Thyroid gland (tissue), 4 donors: ENCODE measurements at places on chromosomes 4 and X. TPM values are rescaled to one million over a fixed set of nuclear protein-coding genes. Genes with fewer than 3 reads are reported as not detected.

DNA sequence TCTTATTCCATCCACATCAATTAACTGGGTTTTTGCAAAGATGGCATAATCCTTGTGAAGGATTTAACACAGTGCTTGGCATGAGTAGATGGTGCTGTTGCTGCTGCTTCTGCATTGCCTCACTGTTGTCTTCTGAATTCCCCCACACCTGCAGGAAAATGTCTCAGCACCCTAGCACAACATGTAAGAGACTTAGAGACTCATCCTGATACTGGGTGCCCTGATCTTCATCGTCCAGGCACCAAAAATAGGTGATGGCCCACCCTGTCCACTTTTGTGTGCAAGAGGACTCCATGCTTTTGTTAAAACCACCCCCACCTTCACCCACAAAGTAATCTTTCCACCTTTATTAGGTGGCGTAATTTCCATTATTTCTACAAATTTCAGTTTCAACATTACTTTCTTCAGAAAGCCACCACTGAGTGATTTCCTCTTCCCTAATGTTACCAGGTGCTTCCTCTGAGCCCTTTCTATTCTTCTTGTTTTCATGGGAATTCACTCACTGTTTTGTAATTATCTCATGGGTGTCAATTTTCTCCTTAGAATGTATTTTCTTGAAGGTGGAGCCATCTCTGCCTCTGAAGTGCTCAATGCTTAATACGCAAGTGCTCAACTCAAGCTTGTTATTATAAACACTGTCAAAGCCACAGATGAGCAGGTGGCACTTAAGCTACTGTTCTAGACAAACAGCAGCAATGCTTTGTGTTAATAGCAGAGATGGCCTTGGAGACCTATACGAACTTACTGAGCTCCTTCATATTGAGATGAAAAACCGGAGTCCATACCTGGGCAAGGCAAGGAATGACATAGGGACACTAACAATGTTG lies 89.5 kb downstream of the HS3ST1 start:
- DNase-seq: no peak

DNA sequence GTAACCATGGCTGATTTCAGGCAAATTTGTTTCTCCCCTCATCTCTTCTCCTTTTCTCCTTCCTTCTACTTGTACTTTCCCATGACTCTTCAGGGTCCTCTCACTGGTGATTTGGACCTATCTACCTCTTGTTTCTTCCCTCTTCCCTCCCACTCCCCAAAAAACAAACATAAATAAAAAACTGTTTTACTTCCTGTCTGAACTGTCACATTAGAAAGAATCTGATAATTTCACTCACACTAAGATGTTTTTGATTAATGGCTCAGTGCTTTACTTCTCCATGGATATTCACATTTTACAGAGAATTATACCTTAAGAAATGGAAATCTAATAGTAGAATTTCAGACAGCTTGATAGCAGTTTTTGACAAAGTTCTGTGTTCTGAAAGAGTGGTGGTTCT lies 7.2 kb downstream of the STK26 start:
- no peak for DNase-seq

DNA sequence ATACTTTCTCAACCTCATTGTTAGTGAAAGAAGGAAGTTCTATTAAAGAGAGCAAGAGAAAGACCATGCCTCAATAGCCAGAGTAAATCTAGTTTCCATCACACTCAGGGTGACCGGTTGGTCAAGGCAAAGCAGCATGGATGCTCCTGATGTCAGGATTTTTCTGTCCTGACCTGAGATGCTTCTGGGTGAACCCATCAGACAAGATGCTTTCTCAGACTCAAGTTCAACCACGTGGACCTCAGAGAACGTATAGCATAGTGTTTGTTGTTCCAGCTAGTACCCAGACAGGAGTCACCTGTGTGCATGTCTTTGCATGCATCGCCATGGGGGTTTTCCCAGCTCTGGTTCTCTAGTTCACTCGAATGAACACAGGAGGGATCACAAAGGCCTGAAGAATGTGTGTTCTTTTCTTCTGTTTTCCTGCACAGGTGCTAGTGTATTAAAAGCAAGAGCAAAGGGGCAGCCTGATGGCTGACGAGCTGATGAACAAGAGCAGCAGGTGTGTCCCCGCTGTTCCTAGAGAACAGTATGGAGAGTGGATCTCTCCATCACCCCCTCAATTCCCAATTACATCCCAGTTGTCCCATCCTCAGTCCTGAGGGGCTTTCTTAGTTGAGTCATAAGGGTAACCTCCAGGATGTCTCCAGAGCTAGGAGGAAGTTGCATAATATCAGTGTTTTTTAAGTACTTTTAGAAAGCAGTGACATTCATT lies 110.5 kb upstream of the ENPP6 start:
- DNase-seq: peak; percentile 69

DNA sequence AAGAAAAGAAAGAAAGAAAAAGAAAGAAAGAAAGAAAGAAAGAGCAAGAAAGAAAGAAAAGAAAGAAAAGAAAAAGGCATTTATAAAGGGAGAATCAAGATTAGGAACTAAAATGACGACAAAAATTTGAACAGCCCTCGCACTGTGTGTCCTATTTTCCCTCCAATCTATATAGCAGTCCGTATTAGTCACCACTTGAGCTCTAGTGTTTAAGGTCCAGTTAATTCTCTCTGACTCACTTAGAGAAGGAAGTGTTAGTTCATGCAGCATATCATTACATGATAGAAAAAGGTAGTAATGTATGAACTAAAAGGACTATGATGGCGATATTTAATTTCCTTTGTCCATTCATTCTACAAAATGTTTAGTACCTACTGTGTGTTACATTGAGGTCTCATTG lies 122.7 kb downstream of the CBLL2 start:
- no peak for DNase-seq

GRCh38 chr4:121216461-121216860 lies 52.3 kb upstream of the TNIP3 start:
- no peak for DNase-seq

STPG2 gene
- 1.5 TPM for total RNA-seq

GRCh38 chrX:45351478-45351877 lies 150.8 kb upstream of the DIPK2B start:
- DNase-seq: no peak

DNA sequence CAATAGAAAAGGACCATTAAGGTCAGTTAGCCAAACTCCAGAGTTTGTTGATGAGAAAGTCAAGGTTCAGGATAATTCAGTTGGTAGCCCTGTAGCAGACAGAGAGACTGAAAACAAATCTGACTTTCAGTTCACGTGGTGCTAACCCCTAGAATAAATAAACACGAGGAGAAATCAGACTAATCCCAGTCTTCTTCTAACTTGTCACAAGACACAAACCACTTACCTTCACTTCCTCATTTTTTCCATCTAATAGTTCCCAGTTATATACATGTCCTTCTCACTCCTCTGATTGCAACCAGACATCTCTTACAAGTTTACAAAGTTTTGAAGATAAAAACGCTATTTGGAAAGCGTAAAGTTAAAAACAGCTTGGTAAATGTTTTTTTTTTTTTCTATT lies 7.7 kb downstream of the TLR7 start:
- DNase-seq: no peak

DNA sequence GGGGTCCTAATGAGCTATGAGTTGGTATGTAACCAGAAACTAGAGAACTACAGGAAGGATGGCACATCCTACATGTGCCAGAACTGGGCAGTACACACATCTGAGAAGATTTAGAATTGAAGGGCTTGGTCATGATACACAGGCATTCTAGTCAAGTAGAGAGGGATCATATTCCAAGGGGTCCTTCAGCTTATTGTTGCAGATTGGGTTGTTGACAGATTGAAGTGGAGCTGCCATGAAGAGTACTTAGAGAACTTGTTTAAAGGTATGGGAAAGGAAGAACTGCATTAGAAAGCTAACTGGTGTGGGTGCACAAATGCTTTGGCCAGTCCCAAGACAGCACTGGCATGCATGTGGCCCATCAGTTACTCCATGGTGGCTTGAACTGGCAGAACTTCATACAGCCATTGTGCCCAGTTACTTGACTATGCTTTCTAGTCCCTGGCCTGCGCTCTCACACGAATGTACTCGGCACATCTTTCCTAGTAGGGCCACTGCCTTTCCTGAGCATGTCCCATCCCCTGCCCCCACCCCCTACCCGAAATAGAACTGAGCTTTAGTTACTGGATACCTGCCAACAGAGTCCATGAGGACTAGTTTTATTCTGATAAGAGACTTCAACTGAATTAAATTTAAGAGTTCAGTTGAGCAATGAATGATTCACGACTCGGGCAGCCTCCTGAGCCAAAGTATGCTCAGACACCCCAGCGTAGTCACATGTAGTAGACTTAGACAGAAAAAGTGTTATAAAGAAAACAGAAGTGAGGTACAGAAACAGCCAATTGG lies 64.0 kb downstream of the CCNG2 start:
- peak; percentile 62 for DNase-seq

DNA sequence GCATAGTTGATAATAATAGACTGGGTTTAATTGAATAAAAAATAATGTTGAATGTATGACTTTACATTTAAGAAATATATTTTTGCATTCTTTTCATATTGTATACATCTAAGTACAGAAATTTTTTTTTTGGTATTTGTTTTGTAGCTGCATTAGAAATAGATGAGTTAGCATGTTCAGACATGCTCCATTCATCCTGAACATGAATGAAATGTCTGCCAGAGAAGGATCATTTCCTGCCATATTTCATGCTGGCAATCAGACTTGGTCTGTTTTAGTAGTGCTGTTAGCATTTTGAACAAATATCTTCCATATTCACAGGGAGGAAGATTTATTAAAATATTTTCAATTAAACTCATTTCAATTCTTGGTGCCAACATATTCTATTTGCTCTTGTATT lies 98.9 kb downstream of the FRMPD4 start:
- DNase-seq: no peak

- DNase-seq: no peak
Measured at GRCh38 chrX:150200820-150201287, 162.3 kb upstream of the MAMLD1 start.

DCAF16 gene
- total RNA-seq: 26.2 TPM

DNA sequence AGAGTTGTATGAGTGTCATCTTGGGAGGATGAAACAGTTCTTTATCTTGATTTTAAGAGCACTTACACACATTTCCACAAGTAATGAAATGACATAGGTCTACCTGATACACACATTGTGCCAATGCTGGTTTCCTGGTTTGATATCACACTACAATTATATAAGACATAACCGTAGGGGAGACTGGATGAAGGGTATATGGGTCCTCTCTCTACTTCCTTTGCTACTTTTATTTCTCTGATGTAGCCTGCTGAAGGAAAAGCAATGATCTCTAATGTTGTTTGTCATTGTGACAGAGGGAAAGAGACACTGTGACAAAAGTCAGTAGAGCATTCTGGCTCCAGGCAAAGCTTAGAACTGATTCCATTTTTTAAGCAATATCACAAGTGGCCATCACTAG lies 238.0 kb downstream of the PDGFC start:
- no peak for DNase-seq

GRCh38 chrX:15942307-15942706 lies 87.7 kb upstream of the AP1S2 start:
- no peak for DNase-seq

DNA sequence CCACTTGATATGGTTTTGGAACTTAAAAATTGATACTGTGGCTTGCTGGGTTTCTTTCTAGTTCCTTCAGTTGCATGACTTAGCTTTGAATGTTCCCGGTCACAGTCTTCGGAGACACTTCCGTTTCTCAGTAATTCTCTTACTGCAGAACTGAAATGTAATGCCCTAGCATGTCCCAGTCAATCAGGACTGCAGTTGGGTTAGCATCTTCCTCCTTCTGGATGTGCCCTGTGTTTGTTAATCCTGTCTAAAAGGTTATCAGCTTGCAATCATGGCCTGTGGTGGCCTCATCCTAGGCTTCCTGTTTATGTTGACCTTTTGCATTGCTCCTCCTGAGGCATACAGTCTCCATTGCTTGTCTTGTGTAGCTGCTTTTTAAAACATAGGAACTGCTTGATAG lies 275.9 kb downstream of the ARHGAP10 start:
- DNase-seq: no peak

DNA sequence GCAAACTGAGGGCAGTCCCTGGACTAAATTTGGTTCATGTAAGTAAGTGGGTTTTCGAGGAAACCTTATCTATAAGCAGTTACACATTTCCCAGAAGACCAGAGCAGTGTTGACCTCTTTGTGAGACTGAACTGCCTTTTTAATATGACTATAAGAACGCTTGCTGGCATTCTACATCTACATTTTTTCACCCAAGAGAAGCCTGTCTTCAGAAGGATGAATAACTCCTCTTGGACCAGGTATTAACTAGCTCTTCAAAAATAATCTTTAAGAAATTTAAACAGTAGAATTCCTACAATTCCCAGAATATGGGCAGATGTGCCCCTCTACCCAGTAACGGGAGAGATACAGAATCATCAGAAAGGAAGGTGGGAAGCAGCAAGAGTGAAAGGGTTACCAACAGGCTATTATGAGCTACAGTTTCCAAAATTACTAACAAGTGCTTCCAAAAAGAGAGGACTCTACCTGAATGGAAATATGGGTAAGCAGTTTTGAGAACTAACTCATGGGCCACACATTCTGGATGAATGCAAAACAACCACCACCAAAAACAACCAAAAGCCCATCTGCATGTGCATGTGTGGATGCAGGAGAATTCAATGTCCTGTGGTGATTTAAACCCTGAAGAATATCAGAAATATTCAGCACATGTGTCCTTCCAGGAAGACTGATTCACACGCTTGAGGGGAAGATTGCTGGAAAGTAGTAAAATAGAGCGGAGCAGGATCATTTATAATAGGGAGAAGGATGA lies 17.4 kb downstream of the BBS12 start:
- no peak for DNase-seq

DNA sequence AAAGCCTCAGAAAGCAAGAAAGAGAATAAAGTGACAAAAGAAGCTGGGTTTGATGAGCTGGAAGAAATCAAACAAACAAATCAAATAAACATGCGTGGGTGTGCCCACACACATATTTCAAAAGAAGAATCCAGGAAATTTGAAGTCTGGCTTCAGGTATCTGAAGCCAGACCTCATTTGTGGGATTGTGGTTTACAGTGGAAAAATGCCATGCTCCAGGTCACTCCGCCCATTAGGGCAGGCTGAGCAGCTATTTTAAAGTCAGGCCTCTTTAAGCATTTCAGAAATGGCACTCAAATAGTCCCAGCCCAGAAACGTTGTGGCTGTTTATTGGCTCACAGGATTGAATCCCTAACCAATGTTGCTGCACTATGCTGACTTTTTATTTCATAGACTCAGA lies 226.1 kb upstream of the F9 start:
- DNase-seq: no peak

- peak; percentile 4 for DNase-seq
Measured at GRCh38 chrX:19912-20571, 261.1 kb upstream of the PLCXD1 start.

GRCh38 chr4:76376534-76376933 lies 44.4 kb downstream of the CCDC158 start:
- DNase-seq: no peak

GRCh38 chr4:2785613-2786012 lies 7.3 kb upstream of the SH3BP2 start:
- no peak for DNase-seq

DNA sequence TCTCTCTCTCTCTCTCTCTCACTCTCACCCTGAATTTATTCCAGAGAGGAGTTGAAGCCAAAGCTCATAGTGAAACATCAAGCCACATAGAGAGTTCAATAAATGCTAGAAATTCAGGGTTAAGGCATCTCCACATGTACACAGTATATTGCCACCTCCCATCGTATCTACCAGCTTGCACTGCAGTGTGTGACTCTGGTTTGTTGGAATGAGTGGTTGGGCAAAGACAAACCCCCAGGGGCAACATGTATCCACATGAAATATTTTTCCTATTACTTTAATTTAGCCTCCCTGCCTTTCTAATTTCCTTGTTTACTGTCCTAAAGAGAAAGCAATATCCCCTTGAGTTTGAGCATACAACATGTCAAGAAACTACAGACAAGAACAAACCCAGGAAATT lies 247.3 kb downstream of the SPATA18 start:
- no peak for DNase-seq

- no peak for DNase-seq
Measured at GRCh38 chr4:302381-302780, 2.9 kb downstream of the ZNF732 start.

STATH gene
- not detected for total RNA-seq
